ENCODE measurements at places on chromosomes 11 and 22. TPM values are rescaled to one million over a fixed set of nuclear protein-coding genes. Genes with fewer than 3 reads are reported as not detected.

Gene B3GAT1
- 0.53 TPM for total RNA-seq

Gene H19
- total RNA-seq = 10.0 TPM

Gene SCGB1A1
- 1.1 TPM for total RNA-seq

Gene UBASH3B
- 0.40 TPM for total RNA-seq

Gene SPDYC
- total RNA-seq = 15.1 TPM

Gene CYB5R2
- 11.0 TPM for total RNA-seq
